HT1080 (cell line): ENCODE measurements at places on chromosomes 5 and 9. TPM values are rescaled to one million over a fixed set of nuclear protein-coding genes. Genes with fewer than 3 reads are reported as not detected.
A peak's percentile ranks its signal among the peaks of the same experiment; 100 is the strongest.

GRCh38 chr9:87601176-87601575 is 103.5 kb downstream of the DAPK1 start:
- no peak for DNase-seq

DNA sequence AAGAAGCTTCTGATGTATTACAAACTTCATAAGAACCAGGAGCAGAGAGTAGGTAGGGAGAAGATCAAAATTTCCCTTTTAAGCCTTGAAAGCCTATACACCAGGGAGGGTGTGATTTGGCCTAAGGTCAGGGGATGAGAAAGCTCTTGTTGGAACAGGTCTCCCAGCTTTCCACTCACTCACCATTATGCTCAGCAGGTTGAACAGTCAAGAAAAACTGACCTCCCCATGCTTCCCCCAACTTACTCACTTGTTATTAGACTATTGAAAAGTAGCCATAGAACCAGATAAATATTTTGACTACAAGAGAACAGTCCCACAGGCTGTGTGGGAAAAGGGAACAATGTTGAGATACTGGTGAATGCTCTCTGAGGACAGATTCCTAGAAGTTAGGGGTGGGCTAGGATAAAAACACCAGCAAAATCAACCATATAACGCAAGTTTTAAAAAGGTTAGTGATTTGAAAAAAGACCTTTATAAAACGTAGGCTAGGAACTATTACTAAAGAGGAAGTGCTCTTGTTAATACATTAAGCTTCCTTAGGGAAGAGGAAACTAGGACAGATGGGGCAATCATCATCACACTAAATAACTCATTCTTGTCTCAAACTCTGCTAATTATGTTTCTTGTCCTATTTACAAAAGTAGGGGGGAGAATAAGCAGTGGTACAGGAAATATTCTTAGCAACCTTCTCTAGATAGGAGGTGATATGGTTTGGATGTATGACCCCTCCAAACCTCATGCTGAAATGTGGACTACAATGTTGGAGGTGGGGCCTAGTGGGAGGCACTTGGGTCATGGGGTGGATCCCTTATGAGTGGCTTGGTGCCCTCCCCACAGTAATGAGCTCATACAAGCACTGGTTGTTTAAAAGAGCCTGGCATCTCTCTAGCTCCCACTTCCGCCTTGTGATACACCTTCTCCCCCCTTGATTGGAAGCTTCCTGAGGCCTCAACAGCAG is 31.0 kb downstream of the PCDHGC5 start:
- peak; percentile 24 for DNase-seq

Gene UTP15
- total RNA-seq: 24.5 and 25.0 TPM in 2 replicates

GRCh38 chr5:180817893-180818674 is 15.5 kb upstream of the MGAT1 start:
- DNase-seq: no peak

DNA sequence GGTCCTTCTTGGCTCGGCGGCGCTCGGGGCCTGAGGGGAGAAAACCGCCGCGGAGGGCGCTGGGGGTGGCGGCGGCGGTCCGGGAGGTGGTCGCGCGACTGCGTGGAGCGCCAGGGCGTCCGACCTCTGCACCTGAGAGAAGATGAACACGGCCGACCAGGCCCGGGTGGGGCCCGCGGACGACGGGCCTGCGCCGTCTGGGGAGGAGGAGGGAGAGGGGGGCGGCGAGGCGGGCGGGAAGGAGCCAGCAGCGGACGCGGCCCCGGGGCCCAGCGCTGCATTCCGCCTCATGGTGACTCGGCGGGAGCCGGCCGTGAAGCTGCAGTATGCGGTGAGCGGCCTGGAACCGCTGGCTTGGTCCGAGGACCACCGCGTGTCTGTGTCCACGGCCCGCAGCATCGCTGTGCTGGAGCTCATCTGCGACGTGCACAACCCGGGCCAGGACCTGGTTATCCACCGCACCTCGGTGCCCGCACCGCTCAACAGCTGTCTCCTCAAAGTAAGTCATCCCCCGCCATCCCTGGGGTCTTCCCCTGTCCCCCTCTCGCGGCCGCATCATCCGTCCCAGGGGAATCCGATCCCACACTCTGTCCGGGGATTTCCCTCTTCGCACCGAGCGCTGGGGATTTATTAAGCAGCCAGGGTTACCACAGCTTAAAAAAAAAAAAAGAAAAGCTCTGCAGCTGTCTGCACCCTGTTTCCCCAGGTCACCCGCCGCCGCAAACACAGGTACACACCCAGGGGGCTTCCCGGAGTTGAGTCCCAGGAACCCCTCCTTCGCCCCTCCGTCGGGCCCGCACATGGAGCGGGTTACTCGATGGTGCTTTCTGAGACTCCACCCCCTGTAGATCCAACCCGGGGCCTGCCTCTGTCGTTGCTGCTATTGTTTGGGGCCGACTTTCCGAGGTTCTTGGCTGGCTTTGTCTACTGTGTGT is at the start of gene GTF3C4:
GTF3C4 (plus strand) TSS at position 8 of the 935 bp plus-strand sequence; CDS start at position 143, 135 bp downstream.
- peak; percentile 17 for DNase-seq

GRCh38 chr5:31033295-31033694 is 160.2 kb upstream of the CDH6 start:
- no peak for DNase-seq

GRCh38 chr9:3903273-3903672 is 377.5 kb upstream of the RFX3 start:
- DNase-seq: no peak

DNA sequence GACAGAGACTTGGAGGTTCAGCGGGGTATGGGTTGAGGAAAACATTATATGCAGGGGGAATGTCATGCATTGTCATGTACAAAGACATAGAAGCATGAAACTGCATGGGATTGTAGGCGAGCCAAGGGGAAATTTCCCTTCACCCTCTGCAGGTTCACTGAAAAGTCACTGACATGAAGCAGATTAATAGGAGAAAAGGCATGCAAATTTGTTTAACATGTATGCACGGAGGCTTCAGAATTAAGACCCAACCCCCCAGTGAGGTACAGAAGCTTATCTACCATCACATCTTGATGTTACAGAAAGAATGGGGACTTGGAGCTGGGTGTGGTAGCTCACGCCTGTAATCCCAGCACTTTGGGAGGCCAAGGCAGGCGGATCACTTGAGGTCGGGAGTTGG is 18.5 kb downstream of the NIM1K start:
- DNase-seq: no peak

Gene ADAMTSL2
- total RNA-seq: not detected in 2 replicates

Gene HMCN2
- total RNA-seq: 0.23 and 0.48 TPM in 2 replicates

GRCh38 chr9:108156270-108156998 is 666.9 kb upstream of the KLF4 start:
- peak; percentile 87 for DNase-seq

DNA sequence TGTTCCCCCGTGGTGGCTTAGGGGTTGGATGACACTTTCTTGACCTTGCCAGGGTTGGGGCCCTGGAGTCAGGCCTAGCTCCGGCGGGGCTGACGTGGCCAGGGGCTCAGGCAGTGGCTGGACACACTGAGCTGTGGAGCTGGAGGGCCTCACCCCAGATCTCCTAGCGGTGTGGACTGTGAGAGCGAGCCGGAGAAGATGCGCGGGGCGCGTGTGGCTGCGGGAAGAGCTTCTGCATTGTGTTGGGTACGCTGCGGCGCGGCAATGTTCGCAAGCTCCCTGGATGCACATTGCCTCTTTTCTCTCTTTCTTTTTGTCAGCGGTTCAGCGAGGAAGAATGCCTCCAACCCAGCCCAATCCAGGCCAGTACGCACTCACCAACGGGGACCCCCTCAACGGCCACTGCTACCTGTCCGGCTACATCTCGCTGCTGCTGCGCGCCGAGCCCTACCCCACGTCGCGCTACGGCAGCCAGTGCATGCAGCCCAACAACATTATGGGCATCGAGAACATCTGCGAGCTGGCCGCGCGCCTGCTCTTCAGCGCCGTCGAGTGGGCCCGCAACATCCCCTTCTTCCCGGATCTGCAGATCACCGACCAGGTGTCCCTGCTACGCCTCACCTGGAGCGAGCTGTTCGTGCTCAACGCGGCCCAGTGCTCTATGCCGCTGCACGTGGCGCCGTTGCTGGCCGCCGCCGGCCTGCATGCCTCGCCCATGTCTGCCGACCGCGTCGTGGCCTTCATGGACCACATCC is 4.8 kb downstream of the NR2F1 start:
- DNase-seq: no peak

Gene MEGF10
- 1.1 and 2.7 TPM in 2 replicates for total RNA-seq

GRCh38 chr9:23559522-23559921 is 266.5 kb downstream of the ELAVL2 start:
- DNase-seq: no peak

DNA sequence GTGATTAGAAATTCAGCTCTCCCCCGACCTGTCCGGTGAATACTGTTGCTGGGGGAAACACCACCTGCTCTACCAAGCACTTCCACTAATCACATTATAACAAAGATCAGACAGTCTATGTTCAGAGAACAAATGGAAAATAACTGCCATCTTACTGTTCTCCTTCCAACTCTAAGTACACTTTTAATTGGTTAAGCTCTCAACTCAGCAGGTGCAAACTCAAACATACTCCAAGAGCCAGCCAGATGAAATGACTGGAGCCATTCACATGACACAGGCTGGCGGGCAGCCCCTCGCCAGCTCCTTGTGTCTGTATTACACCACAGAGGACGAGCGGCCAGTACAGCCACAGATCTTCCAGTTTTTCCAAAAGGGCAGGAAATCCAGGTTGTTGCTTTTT is 16.1 kb downstream of the LIFR start:
- no peak for DNase-seq

Gene SPINK4
- total RNA-seq: not detected in 2 replicates

DNA sequence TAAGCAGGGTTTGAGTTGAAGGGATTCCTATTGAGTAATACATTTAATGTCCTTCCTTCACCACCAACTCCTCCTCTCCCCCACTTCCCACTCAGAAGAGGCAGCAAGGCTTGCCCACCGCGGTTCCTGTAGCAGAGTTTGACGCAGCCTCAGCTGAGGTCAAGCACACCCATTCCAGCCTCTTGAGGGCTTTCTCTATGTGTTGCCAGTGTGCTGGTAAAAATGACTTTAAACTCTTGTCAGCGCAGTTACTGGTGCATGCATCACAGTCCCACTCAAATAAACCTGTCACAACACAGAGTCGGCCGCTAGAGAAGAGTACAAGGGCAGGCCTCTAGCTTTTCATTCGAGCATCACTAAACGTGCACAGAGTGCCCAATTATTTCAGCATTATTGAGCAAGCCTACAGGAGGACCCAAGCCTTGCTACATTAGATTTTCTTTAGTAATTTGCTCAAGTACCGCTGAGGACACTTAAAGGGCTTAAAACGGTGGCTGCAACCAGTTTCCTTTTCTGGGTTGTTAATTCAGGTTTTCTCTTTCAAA is 79.6 kb downstream of the TLE4 start:
- no peak for DNase-seq

Gene CA9
- total RNA-seq: 0.33 and 0.55 TPM in 2 replicates

Gene MROH2B
- total RNA-seq: 0.08 TPM in 1 of 2 replicates, not detected in the other

DNA sequence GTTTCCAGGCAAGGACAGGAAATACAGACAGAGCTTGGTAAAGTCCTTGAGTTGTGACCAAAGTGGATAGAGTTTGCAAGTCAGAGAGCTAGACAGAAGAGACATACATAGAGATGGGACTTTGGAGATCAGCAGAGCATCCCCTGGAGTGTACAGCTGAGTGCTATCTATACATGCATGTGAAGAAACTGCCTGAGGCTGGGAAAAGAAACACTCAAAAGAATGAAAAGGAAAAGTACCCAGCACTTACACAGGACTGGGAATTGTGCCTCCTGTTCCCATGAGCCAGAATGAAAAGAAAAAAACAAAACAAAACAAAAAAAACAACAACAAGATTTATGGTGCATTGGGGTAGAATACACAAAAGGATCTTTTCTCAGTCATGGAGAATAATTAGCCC is 606.4 kb downstream of the ZNF608 start:
- DNase-seq: no peak

DNA sequence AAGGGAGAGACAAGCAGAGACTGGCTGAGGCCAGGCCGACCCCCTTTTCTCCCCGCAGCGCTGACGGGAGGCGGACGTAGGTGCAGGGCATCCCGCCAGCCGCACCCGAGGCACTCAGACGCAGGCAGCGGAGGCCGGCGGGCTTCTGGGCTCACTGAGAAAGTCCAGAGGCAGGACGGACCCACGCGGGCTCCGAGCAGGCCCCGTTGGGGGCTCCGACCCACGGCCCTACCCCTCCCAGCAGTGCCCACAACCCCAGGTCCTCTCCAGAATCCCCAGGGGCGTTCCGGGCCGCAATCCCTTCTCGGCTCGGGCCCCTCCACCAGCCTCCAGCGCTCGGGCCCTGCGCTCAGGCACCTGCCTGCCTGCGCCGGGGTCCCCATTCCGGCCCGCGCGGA is 543 bp downstream of the MTMR12 start:
- DNase-seq: peak; percentile 57

Gene TOR4A
- total RNA-seq: 66.1 and 74.7 TPM in 2 replicates

- no peak for DNase-seq
These were observed 67.0 kb downstream of the CETN3 start for GRCh38 chr5:90342576-90342975.

Gene ZDHHC11
- total RNA-seq: 5.3 and 6.9 TPM in 2 replicates

DNA sequence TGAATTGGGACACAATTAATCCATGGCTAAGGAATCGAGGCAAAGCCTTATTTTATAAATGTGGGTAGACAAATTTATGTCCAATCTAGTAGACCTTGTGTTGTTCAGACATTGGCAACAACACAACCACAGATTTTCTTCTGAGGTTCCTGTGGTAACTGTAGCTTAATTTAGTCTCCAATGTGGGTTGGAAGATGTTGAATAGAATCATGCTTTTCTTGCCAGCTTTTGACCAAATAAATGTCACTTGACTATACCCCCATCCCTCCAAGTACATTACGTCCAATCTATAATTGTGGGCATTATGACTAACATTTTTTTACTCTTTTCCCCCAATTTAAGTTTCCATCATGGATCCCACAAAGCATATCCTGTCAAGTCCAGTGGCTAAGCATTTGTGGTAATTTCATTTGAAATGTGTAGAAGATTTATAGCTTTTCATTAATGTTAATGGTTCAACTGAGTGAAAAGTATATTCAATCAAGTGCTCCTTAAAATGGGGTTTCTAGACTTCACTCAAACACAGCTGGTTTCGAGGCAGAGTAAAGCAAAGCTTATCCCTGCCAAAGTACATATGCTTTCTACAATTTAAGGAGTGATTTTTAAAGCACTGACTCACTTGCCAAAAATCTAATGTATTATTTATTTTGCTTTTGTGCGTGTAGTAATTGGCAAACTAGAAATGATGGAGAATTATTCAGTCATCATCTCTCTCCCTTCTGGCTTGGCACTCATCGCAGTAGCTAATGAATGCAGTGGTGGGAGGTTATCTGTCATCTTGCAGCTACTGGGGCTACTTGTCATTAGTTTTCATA is 141.8 kb downstream of the FAM174A start:
- peak; percentile 9 for DNase-seq

- no peak for DNase-seq
These were observed 281.4 kb downstream of the TUSC1 start for GRCh38 chr9:25396828-25397227.

DNA sequence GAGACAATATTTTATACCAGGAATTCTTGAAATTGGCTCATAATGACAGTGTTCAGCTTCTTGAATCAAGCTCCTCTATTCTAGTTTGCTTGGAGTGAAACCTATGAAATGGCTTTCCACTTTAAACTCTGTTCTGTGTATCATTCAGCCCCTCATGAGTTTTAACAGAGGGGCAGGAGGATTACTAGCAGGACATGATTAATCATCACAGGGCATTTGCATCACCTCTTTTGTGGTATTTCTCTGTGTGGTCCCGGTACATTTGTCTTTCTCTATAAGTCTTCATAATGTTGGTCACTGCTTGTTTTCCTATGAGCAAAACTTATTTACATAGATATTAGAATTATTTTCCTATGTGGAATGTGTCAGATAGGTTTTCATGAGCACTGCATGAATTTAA is 21.2 kb downstream of the CAST start:
- peak; percentile 36 for DNase-seq

Gene FIBCD1
- total RNA-seq: 11.6 TPM in 2 replicates
